ENCODE measurements at places on chromosomes 5 and 9. TPM values are rescaled to one million over a fixed set of nuclear protein-coding genes. Genes with fewer than 3 reads are reported as not detected.

- DNase-seq = no peak
Measured at GRCh38 chr5:94130077-94130476, 388.7 kb upstream of the POU5F2 start.

The IL4 gene
- 21.6 TPM for total RNA-seq

- no peak for DNase-seq
Measured at GRCh38 chr9:20409321-20410092, 212.8 kb downstream of the MLLT3 start.

The PLAC8L1 gene
- total RNA-seq = 0.74 TPM

DNA sequence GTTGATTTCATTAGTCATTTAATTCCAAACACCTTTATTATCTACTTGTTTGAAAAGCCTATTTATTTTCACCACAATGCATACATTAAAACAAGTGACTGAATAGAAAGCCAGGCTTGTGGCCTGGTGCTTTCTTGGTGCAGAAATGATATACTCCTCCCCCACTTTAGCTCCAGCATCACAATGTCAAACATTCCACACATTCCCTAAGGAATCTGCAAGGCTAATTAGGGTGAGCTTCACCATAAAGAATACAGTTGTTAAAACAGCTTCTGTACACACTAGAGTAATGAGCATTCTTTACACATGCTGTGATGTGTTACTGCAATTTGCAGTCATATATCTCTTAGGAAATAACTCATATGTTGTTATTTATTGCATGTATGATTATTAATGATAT lies 705.7 kb downstream of the CETN3 start:
- no peak for DNase-seq
